Substantia nigra (tissue), 51 donors: ENCODE measurements at places on chromosomes 7 and 10.
A peak's percentile ranks its signal among the peaks of the same experiment; 100 is the strongest.

DNA sequence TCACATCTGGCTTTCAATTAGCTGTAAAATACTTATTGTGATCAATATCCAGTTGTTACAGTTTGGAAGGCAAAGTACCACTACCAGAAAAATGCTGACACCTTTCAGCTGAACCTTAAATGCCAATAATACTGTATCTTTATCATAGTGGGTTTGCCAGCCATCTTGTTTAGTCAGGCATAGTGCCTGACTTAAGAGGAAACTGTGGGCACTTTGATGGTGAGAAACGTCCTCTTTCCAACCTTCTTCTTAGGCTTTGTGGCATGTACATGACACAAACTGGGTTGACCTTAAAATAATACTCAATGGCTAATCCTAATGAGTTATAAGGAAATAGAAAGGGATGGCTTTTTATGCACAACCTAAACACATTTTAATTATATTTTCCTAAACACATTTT lies 52.3 kb upstream of the PRR15 start:
- DNase-seq = no peak

- no peak for DNase-seq
Observed at GRCh38 chr7:33965183-33965744, 59.9 kb downstream of the BMPER start.

DNA sequence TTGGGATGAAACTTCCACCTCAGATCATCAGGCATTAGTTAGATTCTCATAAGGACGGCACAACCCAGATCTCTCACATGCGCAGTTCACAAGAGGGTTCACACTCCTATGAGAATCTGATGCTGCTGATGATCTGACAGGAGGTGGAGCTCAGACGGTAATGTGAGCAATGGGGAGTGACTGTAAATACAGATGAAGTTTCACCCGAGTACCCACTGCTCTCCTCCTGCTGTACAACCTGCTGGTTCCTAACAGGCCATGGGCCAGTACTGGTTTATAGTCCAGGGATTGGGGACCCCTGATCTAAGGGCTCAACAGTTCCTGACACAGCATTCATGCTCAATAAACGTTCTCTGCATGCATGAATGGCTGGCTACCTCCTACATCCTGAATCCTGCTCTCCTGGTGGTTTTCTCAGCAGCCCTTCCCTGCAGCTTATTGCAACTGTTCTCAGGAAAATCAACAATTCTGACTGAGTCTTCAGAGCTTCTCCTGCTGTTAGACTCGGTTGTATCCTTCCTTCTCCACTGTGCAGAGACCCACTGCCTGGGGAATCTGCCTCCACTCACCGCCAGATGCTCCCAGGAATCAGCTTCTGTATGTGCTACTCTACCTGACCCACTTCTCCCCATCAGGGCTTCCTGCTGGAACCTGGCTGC lies 17.4 kb downstream of the PDE6C start:
- no peak for DNase-seq

GRCh38 chr10:100743626-100744135 lies 1.7 kb upstream of the PAX2 start:
- peak; percentile 14 for DNase-seq

- DNase-seq = no peak
Observed at GRCh38 chr7:129388333-129389098, 45.7 kb upstream of the STRIP2 start.

GRCh38 chr10:108452533-108452932 lies 1288.0 kb upstream of the SORCS1 start:
- DNase-seq = no peak

GRCh38 chr7:144102041-144102440 lies 7.3 kb upstream of the OR2A2 start:
- DNase-seq = no peak

DNA sequence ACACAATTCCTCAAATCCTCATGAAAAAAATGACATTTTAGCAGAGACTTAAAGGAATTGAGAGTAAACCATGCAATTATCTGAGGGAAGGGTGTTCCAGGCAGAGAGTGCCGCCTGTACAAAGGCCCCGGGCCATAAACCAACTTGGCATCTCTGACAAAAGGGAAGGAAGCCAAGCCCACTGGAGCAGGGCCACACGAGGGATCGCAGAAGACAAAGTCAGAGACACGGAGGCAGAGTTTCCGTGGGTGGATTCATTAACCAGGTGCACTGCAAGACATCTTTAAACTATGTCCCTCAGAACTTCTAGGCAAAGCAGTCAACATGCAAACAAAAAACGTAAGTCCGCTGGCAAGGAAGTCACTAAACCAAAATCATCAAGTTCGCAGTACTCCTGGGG lies 92.0 kb downstream of the SFMBT2 start:
- DNase-seq = no peak

DNA sequence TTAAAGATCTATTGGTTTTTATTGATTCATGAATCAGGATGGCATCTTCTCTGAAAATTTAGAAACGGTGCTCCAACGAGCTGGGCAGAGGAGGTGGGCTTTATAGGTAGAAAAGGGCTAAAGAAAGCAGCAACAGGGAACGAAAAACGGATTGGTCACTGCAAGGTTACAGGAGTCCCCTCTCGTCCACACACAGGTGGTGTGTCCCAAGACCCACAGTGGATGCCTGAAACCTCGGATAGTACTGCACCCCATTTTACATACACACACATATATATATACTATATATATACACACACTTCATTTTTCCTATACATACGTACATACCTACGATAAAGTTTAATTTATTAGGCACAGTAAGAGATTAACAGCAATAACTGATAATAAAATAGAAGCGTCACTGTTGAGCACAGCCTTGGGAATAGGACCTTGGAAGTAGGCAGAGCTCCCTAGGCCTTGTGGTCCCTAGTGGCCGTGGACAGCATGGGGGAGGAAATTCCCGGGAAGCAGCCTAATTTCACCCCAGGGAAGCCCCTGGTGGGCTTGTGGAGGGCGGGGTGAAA lies 737 bp upstream of the NUB1 start:
- no peak for DNase-seq

GRCh38 chr7:98826811-98827231 lies 43.0 kb downstream of the TMEM130 start:
- DNase-seq = peak; percentile 52

GRCh38 chr7:30853576-30853975 lies 58.1 kb upstream of the AQP1 start:
- no peak for DNase-seq

DNA sequence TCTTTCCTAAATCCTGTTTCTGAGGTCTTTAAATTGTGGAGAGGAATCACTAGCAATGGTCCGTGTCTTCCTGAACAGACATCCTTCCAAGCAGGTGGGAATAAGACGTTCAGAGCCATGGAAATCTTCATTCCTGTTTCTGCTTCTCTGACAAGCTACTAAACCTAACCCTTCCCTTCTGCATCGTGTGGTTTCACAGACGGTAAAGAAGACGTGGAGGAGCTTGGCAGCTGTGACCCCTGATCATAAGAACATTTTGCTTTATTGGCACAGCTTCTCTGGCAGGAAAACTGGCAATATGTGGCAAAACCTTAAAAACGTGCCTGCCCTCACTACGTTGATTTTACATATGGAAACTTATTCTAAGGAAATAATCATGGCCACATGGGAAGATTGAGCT lies 63.0 kb upstream of the LOXL4 start:
- no peak for DNase-seq

DNA sequence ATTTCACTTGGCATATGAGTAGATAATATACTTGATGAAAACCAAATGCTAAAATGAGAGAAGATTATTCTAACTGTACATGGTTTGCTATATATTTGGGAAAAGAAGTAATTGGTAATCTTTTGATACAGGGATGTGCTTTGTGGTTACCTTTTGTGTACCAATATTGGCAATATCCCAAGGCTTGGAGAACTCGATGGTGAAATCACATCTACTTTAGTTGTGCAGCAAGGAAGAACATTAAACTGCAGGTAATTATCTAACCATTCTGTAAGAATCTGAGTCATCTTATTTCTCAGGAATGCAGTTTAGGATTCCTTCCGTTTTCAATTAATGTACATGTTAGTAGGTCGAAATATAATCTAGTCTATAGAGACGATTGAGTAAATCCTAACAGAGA lies 64.1 kb downstream of the SRI start:
- no peak for DNase-seq

DNA sequence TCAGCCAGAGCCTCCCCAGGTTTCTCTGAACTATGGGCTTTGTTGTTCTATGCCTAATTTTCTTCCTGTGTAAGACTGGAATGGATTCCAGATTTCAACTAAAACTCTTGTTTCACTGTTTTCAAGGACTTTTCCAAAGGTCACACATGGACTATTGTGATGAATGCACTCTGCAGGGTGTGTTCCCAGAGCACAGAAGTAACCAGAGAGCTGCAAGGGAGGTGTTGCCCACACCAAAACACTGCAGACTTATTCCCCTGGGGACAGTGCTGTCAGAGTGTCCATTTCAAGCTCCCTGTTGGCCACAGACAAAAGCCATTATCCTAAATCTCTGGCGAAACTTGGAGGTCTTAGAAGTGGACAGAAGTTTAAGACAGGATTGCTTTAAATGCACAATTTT lies 231.6 kb downstream of the TRIL start:
- DNase-seq = no peak

- DNase-seq = no peak
Observed at GRCh38 chr10:121740069-121740468, 141.8 kb upstream of the FGFR2 start.
